ENCODE measurements at places on chromosomes 4 and X.

GRCh38 chr4:115537387-115537786 lies 424.0 kb upstream of the NDST4 start:
- ATAC-seq: no peak

GRCh38 chrX:54494989-54495813 lies 833 bp downstream of the FGD1 start:
- no peak for ATAC-seq

DNA sequence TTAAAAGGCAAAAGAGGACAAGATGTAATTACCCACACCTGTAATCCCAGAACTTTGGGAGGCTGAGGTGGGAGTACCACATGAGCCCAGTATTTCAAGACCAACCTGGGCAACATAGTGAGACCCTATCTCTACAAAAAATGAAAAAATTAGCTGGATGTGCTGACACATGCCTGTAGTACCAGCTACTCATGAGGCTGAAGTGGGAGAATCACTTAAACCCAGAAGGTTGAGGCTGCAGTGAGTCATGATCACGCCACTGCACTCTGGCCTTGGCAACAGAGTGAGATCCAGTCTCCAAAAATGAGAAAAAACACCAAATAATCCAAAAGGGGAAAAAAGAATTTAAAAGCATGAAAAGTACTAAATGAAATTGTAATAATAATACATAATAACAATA lies 30.8 kb downstream of the NR0B1 start:
- no peak for ATAC-seq

DNA sequence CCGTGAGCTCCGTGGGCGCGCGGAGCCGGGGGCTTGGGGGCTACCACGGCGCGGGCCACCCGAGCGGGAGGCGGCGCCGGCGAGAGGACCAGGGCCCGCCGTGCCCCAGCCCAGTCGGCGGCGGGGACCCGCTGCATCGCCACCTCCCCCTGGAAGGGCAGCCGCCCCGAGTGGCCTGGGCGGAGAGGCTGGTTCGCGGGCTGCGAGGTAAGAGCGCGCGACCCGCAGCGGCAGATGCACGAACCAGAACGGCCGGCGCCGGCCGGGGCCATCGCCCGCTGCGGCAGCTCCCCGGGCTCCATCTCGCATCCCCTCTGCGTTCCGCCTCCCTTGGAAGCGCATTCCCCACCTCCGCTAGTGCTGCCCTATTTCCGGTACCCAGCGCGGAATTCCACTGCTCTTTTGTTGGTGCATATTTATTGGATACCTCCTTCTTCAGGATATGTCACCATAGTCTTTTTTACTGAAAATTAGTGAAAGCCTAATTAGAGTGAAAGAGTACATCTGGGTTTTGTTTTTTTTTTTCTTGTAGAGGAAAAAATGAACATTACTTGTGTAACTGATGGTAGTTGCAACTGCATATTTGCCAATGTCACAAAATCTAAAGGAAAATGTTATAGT lies 797 bp downstream of the PKD2 start:
- ATAC-seq: peak; percentile 37

DNA sequence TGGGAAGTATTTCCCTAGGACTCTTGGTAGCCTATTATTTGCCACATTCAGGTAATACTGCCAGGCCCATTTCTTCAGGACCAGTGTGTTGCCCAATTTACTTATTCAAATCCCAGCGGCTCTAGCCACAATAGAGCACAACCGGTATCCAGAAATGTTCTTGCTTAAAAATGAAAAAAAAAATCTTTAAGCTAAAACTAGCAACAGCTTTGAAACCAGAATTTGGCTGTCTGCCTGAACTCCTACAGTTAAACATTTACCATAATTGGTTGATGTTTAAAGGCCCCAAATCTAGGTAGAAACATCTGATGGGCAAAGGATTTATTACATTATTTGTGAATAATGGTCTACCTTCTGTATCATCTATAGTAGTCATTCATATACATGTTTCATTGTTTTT lies 930 bp upstream of the SLITRK4 start:
- ATAC-seq: no peak

DNA sequence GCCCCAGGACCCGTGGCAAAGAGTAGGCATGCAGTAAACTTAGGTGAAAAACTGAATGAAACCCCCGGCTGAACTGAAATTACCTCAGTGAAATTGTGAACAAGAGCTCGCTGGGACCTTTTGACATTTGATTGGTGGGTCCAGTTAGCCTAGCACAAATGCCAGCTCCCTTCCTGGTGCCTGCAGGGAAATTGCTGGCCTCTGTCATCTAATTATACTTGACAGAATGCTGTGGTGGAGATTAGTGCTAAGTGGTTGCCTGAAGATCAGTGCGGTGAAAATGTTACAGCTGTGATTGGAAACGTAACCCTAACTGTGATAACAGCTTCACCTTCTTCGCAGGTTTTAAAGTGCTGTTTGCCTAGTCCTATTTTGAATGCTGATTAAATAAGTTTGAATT lies 43.0 kb downstream of the ADD1 start:
- ATAC-seq: no peak

GRCh38 chr4:7828793-7829301 lies 110.8 kb downstream of the AFAP1 start:
- no peak for ATAC-seq

DNA sequence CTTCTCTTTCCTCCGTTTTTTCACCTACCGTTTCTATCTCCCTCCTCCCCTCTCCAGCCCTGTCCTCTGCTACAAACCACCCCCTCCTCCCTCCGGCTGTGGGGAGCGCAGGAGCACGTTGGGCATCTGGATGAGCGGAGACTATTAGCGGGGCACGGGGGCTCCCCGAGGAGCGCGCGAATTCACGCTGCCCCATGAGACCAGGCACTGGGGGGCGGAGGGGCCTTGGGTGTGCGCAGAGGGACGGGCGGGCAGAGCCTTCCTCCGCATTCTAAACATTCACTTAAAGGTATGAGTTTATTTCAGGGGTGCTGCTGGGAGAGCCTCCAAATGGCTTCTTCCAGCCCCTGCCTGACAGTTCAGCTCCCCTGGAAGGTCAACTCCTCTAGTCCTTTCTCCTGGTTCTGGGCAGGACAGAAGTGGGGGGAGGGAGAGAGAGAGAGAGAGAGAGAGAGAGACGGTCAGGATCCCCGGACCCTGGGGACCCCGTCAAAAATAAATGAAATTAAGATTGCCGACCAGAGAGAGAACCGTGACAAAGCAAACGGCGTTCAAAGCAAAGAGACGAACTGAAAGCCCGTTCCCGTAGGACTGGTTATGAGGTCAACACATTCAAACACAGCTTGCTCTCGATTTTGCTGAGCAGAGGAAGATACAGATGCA lies 5.0 kb downstream of the SHOX start:
- ATAC-seq: no peak

- ATAC-seq: no peak
These were observed 63.3 kb downstream of the MEPE start for GRCh38 chr4:87895964-87896621.

DNA sequence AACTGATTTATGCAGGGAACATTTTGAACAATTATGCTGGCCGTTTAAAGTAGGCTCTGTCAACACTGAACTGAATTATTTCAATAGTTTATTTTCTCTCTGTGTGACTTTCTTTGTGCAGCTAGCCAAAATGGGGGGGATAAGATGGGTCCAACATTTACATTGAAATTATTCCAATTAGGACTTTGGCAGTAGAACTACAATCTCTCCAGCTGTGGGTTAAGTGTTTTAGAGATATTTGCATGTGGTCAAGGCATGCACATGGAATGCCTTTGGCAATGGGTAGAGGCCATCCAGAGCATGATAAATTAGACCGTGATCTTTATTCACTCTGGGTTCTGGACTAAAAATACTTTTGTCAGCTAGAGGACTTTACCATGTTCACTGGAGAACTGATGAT lies 107.9 kb upstream of the ELOVL6 start:
- ATAC-seq: no peak

- no peak for ATAC-seq
These were observed 81.4 kb downstream of the HTRA3 start for GRCh38 chr4:8350841-8351461.

GRCh38 chr4:184860018-184860779 lies 34.4 kb upstream of the ACSL1 start:
- no peak for ATAC-seq

GRCh38 chr4:15414551-15415091 lies 13.2 kb upstream of the C1QTNF7 start:
- ATAC-seq: no peak

GRCh38 chr4:94905511-94905910 lies 147.8 kb downstream of the BMPR1B start:
- no peak for ATAC-seq

DNA sequence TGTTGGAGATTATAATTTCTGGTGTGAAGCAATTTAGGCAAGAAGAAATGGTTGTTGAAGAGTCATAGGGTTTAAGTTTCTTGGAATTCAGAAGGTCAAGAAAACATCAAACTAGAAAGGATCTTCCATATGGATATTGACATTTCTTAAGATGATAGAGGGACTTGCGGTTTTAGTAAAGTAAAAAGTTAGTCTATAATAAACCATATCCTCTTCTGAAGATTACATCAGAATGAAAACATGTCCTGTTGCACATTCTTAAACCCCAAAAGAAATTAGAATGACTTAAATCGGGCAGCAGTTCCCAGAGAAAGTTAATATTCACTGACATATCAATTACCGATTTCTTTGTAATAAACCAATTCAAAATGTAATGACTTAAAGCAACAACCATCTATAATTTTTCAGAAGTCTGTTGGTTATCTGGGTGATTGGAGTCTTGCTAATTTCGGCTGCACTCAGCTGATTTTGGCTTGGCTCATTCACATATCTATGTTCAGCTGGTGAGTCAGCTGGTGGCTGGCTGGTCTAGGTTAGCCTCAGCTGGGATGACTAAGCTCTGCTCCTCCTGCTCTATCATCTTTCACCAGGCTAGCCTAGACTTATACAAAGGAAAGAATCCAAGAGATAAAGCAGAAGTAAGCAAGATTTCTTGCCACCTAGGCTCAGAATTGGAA lies 24.4 kb upstream of the DYNLT3 start:
- no peak for ATAC-seq

GRCh38 chr4:64784125-64784524 lies 374.9 kb upstream of the TECRL start:
- no peak for ATAC-seq

GRCh38 chr4:185145572-185145971 lies 2.5 kb downstream of the SLC25A4 start:
- ATAC-seq: no peak

GRCh38 chrX:108736509-108737479 lies at the start of gene IRS4:
Gene IRS4 (minus strand): TSS chrX:108736563.
- ATAC-seq: no peak

- ATAC-seq: no peak
These were observed 123.4 kb downstream of the MFAP3L start for GRCh38 chr4:169902658-169903345.

DNA sequence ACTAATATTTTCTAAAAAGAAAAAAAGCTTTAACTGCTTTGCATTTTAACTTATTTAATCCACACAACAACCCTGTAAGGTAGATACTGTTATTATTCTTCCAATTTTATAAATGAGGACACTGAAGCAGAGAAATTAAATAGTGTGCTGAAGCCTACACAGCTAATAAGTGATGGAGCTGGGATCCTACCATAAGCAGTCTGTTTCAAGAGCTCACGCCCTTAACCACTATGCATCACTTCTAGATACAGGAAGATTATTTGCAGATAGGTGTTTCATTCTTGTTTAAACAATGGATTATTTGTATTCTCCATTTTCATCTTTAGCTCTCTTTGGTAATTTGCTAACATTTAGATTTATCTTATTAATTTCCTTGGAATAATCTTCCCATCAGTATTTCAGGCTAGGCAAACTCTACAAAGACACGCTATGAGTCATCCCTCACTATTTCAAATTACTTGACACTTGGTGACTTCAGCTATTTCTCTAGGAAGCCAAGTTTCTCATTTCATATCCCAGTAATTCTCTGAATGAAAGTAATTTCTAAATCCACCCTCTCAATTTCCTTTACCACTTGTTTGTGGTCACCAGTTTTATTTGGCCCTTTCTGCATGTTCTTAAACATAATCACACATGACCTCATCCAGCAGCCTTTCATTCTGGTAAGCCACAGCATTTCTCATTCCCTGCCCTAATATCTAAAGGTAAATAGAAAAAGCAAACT lies 67.3 kb downstream of the ASB9 start:
- ATAC-seq: no peak

DNA sequence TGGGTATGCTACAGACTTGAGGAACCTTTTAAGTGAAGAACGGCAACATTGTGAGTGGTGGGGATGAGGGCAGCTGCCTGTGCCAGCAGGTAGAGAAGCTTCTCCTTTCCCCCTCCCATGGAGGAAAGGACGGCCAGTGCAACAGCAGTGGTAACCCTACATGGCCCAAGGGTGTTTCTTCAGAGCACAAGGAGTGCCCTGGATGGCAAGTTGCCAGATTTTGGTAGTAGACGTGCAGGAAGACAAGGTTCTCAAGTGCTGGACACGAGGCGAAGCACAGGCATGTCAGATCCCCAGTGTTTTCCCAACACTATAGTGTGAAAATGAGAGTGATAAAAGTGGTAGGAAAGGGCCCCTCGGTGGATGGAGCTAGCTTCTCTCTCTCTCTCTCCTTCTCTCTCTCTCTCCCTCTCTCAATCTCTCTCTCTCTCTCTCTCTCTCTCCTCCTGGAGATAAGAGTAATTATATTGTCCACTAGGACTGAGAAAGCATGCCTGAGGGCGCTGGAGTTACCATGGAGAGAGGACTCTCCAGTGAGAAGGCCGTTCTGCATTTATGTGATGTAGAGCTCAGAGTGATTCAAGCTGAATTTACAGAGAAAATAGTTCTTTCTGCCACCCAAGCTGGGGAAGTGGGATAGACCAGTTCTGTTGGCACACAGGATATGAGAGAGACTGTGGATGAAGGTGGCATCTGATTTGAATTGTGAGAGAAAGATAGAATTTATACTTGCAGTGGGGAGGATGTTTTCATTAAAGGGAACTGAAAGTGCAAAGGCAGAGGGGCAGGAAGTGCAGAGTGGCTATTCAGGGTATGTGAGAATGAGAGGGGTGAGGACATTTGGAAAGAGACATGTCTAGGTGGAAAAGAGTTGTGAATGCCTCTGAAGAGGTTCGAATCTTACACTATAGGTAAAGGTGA lies 25.7 kb upstream of the TRPC3 start:
- peak; percentile 93 for ATAC-seq

GRCh38 chrX:49155243-49155899 lies 7.2 kb upstream of the MAGIX start:
- ATAC-seq: peak; percentile 2

GRCh38 chr4:73729534-73730165 lies 10.7 kb upstream of the CXCL8 start:
- ATAC-seq: no peak

DNA sequence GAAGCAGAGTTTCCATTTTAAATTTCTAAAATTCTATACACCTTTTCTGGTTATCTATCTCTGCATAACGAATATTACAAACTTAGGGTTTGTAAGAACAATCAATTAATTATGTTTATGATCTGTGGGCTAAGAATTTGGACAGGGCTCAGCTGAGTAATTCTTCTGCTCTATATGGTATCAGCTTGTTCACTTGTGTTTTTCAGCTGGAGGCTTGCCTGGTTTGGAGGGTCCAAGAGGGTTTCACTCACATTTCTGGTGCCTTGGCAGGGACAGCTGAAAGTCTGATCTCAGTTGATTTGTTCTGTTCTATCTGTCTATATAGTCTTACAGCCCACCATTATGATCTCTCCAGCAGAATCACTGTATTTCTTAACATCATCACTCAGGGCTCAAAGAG lies 57.8 kb upstream of the ADGRA3 start:
- no peak for ATAC-seq
